ENCODE measurements at places on chromosomes 3 and 15. TPM values are rescaled to one million over a fixed set of nuclear protein-coding genes. Genes with fewer than 3 reads are reported as not detected.

Gene CLDN1
- 4.1 TPM for total RNA-seq

Gene SELENOT
- 106 TPM for total RNA-seq

Gene LRRC15
- not detected for total RNA-seq

Gene SERINC4
- 0.41 TPM for total RNA-seq

Gene ILDR1
- not detected for total RNA-seq

Gene BTLA
- under 0.01 TPM for total RNA-seq

Gene ZPLD1
- total RNA-seq: not detected

Gene MFN1
- 109 TPM for total RNA-seq

Gene GADL1
- 5.3 TPM for total RNA-seq

Gene BCL2A1
- 0.82 TPM for total RNA-seq

Gene ITIH1
- not detected for total RNA-seq

Gene CLASP2
- 1,092 TPM for total RNA-seq

Gene ADGRG7
- total RNA-seq: not detected

Gene ANKUB1
- total RNA-seq: 0.41 TPM

Gene TEX55
- total RNA-seq: not detected

Gene RTP4
- not detected for total RNA-seq

Gene NCKIPSD
- 6.1 TPM for total RNA-seq

Gene ABTB1
- total RNA-seq: 6.5 TPM

Gene MESP1
- 2.0 TPM for total RNA-seq

Gene SLC22A14
- total RNA-seq: under 0.01 TPM

Gene EXD1
- 1.2 TPM for total RNA-seq

Gene FAM131A
- 60.7 TPM for total RNA-seq

Gene LRRIQ4
- total RNA-seq: 0.82 TPM

Gene TMEM39A
- total RNA-seq: 9.8 TPM

Gene CRYGS
- total RNA-seq: 1.6 TPM

Gene DUOX1
- not detected for total RNA-seq

Gene GPR149
- total RNA-seq: 7.7 TPM
